ENCODE measurements at places on chromosomes 5 and 9.

GRCh38 chr5:170408877-170409660 is 19.9 kb upstream of the KCNMB1 start:
- DNase-seq = no peak

DNA sequence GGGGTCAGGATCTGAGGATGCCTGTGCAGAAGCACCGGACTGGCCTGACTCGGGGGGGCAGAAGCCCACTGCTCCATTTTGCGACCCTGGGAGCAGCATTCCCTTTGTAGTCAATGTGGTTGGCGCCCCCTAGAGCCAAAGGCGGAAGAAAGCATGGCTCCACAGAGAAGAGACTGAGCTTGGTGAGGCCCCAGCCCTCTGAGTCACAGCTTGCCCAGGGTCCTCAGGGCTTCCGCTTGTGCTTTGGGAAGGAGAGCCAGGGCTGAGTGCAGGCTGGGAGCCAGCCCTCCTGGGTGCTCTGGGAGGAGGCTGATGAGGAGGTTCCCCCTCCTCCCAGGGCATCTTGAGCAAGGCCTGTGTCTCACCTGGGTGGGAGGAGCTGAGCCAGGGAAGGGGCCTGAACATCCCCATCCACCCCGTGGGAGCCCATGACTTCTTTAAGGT is 5.5 kb upstream of the AQP3 start:
- peak; percentile 42 for DNase-seq

GRCh38 chr5:98933445-98934072 is 4.8 kb upstream of the CHD1 start:
- no peak for DNase-seq

- peak; percentile 90 for DNase-seq
Measured at GRCh38 chr9:89137542-89138462, 40.8 kb downstream of the SHC3 start.

DNA sequence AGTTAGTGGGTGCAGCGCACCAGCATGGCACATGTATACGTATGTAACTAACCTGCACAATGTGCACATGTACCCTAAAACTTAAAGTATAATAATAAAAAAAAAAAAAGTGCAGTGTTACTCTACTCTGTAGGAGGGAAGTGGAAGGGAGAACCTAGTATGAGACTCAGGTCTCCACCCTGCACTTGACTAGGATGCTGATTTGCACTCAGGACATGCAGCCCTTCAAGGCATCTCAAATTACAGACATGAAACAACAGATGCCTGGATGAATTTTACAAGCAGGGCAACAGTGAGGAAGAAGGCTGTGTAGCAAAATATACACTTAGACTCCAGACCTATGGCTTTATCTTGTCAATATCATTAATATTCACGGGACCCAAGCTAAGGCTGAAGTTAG is 16.5 kb downstream of the TRIM32 start:
- no peak for DNase-seq

DNA sequence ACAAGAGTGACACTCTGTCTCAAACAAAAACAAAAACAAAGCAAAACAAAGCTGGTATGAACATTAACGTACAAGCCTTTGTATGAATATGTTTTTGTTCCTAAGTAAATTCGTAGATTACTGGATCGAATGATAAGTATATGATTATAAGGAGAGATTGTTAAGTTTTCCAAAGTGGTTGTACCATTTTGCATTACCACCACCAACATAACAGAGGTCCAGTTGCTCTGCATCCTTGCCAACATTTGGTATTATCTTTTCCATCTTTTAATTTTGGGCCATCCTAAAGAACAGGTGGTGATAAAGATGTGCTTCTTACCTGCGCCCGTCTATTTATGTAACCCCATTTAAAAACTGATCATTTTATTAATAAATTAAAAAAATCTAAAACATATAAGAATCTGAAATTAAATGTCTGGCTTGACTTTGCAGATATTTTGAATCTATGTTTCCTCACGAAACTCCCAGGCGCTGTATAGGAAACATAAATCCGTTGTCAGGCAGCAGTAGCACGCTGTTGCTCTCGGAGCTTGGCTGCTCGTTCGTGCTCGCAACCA is 593 bp upstream of the NAA35 start:
- no peak for DNase-seq

DNA sequence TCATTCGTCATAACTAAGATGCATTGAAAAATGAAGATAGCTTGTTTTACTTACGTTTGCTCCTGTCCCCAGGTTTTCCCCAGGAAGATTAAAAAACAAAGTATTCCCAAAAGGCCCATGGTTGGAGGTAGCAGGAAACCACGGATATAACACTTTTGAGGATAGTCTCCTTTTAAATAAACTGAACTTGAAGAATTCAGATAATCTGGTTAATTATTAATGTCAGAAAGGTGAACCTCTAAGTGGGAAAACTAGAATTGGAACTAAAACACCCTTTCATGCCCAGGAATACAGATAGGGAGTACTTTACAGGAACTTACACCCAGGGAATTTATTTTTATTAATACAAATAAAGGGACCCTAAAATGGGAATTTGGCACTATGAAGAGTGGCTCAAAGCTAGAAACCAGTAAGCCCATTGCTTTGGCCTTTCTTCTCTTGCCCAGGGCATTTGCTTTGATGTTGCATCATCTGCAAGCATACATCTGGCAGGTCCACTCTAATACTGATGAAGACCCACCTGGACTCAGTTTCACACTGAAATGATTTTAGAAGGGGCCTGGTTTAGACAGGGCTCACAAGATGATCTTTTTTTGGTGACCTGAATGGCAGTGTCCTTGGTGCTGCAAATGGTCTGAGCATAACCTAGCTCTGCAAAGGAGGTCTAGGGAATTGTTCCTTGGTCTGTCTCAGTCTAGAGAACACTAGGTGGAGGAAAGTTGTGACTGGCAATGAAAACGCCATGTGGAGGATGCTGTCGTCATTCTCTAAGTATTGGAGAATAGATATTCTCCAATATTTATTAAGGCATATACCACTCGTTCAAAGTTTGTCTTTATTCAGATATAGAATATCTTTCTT is at the start of gene C5:
Gene C5, minus strand, starts transcription at position 148 of the 861 bp plus-strand sequence. Its CDS starts 29 bp downstream, at position 119.
- DNase-seq = no peak

- DNase-seq = no peak
Measured at GRCh38 chr5:138736293-138736692, 16.9 kb upstream of the CTNNA1 start.

- no peak for DNase-seq
Measured at GRCh38 chr5:95304711-95305110, 19.8 kb upstream of the MCTP1 start.

- no peak for DNase-seq
Measured at GRCh38 chr9:108748776-108749175, 107.0 kb downstream of the ACTL7B start.

- DNase-seq = no peak
Measured at GRCh38 chr9:2151171-2151570, 136.0 kb downstream of the SMARCA2 start.

DNA sequence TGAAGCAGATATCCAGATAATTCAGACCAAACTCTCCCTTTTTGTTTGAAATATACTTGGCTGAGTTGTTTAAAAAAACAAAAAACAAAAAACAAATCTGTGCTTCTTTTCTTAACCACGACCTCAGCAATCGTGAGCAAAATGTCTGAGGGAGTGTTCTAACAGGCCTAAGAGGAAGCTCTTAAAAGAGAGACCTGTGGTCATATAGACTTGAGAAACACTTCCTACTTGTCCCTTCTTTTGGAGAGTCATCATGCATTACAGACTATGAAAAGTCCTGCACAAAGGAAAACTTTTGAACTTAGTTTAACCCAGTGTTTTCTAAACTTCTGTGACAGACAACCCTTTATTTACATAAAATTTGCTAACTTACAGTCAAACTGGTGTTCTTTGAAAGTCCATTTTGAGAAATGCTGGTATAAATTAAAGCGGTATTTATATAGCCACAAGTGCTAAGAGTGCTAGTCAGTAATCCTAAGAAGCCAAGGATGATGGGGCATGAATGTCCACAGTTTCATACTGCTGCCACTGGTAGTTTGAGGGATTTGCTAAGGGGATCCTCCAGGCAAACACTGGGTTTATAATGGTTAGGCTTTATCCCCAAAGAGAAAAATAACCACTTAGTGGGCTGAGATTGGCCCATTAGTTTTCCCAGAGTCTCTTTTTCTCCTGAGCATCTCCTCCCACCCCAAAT is 199.8 kb downstream of the LRRC70 start:
- no peak for DNase-seq

DNA sequence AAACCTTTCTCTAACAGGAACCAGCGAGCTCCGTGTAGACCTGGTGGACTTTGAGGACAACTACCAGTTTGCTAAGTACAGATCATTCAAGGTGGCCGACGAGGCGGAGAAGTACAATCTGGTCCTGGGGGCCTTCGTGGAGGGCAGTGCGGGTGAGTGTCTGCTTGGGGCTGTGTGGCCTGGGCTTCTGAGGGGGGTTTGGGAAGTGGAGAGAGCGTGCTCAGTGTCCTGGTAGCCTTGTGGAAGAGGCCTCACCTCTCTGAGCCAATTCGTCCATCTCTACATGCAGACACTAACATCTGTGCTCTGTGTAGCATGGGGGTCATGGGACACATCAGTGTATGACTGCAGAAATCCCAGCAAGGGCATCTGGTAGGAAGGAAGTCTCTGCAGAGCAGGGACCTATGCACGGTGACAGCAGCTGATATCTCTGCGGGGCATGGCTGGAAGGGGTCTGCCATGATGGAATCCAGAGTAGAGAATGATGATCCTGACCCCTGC is 5.9 kb downstream of the FCN2 start:
- DNase-seq = no peak

GRCh38 chr5:115069087-115069968 is 100.4 kb downstream of the TRIM36 start:
- no peak for DNase-seq

GRCh38 chr5:116498503-116499048 is 76.0 kb downstream of the SEMA6A start:
- DNase-seq = no peak

DNA sequence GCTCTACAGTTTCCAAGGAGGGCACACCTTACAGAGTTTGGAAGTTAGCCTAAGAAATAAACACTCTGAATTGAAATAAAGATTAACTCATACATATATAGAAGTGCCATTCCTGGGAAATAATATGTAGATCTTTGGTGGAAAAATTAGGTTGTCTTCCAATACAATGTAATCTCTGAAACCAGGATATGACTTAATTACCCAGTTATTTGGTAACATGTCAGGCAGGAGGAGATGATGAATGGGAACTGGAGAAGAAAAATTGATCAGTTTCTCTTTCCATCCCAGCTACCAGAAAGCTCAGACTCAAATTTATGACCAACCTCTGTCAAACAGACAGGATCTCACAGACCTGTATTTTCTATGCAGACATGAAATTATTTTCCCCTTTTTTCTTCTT is 215.2 kb upstream of the SNX2 start:
- DNase-seq = no peak

DNA sequence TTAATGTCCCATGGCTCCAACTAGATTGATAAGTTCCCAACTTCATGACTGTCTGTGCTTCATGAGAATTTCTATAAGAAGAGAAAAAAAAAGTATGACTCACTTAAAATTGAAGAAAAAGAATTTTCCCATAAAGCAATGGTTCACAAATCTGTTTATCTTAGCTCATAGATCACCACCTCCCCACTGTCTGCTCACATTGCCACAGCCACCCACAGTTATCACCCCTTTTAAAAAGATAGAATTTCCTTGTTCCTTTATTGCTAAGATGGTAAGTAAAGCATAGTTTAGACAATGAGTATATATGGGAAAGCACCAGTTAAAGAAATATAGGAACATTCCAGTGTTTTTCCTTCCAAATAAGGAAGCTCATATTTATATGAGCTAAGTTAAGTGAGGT is 67.1 kb downstream of the ALDH7A1 start:
- no peak for DNase-seq

DNA sequence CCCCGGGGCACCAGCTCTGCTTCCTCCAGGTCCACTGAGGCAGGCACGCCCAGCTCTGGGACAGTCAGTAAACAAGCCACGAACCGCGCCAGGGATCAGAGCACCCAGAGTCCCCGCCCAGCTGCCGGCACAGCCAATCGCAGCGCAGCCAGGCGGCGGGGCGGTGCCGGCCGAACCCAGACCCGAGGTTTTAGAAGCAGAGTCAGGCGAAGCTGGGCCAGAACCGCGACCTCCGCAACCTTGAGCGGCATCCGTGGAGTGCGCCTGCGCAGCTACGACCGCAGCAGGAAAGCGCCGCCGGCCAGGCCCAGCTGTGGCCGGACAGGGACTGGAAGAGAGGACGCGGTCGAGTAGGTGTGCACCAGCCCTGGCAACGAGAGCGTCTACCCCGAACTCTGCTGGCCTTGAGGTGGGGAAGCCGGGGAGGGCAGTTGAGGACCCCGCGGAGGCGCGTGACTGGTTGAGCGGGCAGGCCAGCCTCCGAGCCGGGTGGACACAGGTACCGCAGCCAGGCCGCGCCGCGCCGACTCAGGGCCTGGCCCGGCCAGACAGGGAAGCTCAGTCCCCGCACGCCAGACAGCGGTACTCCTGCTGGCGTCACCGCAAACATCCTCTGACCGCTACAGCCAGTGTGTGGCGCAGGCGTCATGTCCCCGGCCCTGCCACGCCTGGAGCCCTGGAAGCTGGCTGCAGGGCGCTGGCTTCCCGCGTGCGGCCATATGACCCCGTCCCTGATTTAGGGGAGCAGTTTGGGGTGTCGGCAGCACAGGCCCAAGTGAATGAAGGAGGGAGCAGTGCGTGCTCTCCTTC is at the start of gene CTSL:
Gene CTSL, plus strand, starts transcription at position 220 of the 810 bp plus-strand sequence. CDS start 1,485 bp downstream, outside the sequence.
- DNase-seq = no peak

GRCh38 chr5:136084698-136085097 is 47.9 kb upstream of the SMAD5 start:
- DNase-seq = no peak

DNA sequence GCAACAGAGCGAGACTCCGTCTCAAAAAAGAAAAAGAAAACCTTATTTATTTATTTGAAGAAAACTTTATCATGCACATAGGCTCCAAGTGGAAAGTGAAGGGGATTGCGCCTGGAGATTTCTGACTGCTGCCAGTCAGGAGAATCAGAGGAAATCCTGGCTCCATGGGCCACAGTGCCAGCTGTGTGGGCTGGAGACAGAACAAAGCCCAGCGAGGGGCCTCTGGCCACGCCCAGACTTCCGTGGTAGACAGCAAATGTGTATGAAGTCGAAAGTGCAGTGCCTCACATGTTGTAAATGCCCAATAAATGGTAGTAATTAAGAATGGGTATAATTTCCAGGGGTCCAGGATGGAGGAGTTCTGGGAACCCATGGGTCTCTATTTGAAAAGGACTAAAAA is 75.8 kb upstream of the WWC1 start:
- DNase-seq = no peak

DNA sequence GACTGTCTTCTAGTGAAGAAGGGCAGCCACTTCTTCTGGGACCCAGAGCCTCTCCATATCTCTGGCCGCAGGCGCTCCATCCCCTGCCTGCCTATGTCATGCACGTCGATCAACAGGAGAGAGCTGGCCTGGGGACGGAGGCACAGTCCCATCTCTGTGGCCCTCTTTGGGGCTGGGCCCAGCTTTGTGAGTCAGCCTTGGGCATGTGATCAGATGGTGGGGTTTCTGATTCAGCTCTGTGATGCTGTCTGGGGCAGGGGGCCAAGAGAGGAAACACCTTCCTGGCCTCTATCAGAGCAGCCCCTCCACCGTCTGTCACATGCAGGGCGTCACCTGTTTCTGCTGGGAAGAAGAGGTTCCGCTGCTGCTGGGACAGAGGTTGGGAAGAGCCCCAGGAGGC is 72.6 kb downstream of the MVB12B start:
- no peak for DNase-seq

GRCh38 chr9:20023210-20023905 is 234.5 kb upstream of the SLC24A2 start:
- no peak for DNase-seq

Data from fibroblast of skin of left biceps (primary cell).